Substantia nigra (tissue), 51 donors: ENCODE measurements at places on chromosomes 5 and 9.
A peak's percentile ranks its signal among the peaks of the same experiment; 100 is the strongest.

DNA sequence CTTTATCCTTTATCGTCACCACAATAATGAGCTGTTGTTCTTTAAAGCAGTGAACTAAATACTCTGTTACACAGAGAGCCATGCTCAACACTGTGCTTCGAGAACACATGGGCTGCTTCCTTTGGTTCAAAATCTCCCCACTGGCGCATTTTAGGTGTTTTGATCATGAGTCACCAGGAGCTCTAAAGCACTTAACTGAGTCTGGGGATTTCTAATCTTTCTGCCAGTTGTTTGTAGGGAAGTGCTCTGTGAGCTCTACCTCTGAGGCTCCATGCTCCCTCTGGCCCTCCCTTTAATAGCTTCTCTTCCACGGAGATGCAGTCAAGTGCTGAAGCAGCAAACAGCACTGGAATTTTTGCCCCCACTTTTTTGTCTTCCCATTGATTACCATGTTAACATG lies 17.0 kb downstream of the ERAP2 start:
- DNase-seq = no peak

- DNase-seq = no peak
These were observed 895.9 kb downstream of the TLE4 start for GRCh38 chr9:80467632-80468031.

GRCh38 chr9:108994695-108995094 lies 18.6 kb downstream of the CTNNAL1 start:
- DNase-seq = no peak

DNA sequence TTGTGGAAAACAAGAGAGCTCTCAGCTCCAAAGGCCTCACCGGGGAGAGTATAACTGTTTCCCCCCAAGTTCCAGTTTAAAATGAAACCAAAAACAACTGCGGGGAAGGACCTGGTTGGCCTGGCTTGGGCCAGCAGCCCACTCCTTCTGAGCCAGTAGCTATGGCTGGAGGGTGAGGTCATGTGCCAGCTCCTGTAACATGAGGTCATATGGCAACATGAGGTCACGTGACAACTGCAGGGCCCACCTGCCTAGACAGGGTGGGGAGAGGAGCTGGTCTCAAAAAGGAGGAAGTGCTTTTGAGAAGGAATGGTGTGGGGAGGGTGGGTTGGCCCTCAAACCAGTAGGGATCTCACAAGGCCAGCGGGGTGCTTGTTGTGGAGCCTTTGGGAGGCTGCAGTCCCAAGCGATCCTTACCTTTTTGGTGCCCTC lies 29.3 kb upstream of the CRB2 start:
- peak; percentile 9 for DNase-seq

GRCh38 chr5:149389552-149390495 lies 10.7 kb upstream of the IL17B start:
- DNase-seq = no peak

- DNase-seq = no peak
These were observed 42.6 kb downstream of the ANKRD55 start for GRCh38 chr5:56190497-56190896.

GRCh38 chr9:134413890-134414623 lies 87.8 kb downstream of the RXRA start:
- DNase-seq = no peak

GRCh38 chr5:32017692-32018367 lies 156.3 kb downstream of the GOLPH3 start:
- DNase-seq = no peak
